ENCODE measurements at places on chromosomes 11 and 22. TPM values are rescaled to one million over a fixed set of nuclear protein-coding genes. Genes with fewer than 3 reads are reported as not detected.

Gene RIBC2
- polyA plus RNA-seq: not detected

Gene TIMP3
- polyA plus RNA-seq: 86.6 TPM

- DNase-seq: no peak
These were observed 1248.0 kb upstream of the CNTN5 start for GRCh38 chr11:97772705-97773104.

DNA sequence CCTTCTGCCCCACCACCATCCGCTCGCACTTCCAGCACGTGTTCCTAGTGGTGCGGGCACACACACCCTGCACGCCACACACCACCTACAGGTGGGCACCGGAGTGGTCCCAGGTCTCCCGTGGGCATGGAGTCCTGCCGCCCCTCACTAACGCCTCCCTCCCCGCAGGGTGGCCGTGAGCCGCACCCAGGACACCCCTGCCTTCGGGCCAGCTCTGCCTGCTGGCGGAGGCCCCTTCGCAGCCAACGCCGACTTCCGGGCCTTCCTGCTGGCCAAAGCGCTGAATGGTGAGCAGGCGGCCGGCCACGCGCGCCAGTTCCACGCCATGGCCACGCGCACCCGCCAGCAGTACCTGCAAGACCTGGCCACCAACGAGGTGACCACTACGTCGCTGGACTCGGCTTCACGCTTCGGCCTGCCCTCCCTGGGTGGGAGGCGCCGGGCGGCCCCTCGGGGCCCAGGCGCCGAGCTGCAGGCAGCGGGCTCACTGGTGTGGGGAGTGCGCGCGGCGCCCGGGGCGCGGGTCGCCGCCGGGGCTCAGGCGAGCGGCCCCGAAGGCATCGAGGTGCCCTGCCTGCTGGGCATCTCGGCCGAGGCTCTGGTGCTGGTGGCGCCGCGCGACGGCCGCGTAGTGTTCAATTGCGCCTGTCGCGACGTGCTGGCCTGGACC lies 8.5 kb downstream of the SIPA1 start:
- no peak for DNase-seq

GRCh38 chr11:36349351-36350136 lies 53.5 kb downstream of the PRR5L start:
- no peak for DNase-seq

GRCh38 chr22:50400406-50400805 lies 57.3 kb downstream of the PPP6R2 start:
- no peak for DNase-seq

DNA sequence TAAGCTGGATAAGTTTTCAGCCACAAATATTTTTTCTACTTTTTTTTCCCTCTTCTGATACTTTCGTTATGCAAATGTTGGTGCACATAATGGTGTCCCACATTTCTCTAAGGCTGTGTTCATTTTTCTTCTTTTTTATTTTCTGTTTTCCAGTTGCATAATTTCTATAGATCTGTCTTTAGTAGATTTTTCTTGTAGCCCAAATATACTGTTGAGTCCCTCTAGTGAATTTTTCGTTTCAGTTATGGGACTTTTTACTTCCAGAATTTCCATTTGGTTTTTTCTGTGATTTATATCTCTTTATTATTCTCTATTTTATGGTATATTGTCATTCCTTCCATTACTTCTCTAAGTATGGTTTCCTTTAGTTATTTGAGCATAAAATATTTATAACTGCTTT lies 72.0 kb downstream of the SWAP70 start:
- DNase-seq: no peak

DNA sequence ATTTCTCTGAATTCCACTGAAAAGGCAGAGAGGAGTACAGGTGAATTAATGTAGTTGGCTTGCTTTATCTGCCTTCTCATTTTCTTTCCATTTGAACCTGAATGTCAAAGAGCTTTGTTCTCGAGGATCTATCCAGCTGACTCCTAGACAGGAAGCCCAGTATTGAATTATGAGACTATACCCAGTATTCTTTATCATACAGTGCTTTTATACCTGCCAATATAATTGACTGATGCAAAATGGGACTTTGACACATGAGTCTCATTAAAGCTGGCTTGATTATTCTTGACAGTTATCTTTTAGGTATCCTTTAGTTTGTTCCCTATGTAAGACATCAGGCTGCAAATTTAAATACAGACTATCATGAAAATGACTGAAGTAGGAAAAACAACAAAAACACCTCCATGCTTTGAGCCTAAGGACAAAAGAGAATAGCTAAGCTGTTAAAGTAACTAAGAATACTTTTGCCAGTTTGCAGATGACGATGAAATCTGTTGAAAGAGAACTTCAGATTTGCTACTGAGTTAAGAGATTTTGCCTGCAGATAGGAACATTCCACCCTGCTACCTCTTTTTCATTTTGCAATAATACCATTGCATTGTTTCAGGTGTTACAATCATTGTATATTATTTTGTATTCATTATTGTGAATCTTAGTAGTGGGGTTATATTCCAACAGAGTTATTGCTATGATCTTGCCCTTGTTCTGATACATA lies 117.1 kb downstream of the ENTHD1 start:
- no peak for DNase-seq

Gene OR6T1
- not detected for polyA plus RNA-seq

Gene NRXN2
- 0.03 TPM for polyA plus RNA-seq

GRCh38 chr22:49532869-49533802 lies 294.5 kb downstream of the BRD1 start:
- no peak for DNase-seq

- DNase-seq: no peak
These were observed 45.0 kb upstream of the VPREB1 start for GRCh38 chr22:22199634-22200033.

Gene OR2AT4
- polyA plus RNA-seq: not detected

Measured in HepG2 (cell line).